ENCODE measurements at places on chromosomes 6 and 20.

DNA sequence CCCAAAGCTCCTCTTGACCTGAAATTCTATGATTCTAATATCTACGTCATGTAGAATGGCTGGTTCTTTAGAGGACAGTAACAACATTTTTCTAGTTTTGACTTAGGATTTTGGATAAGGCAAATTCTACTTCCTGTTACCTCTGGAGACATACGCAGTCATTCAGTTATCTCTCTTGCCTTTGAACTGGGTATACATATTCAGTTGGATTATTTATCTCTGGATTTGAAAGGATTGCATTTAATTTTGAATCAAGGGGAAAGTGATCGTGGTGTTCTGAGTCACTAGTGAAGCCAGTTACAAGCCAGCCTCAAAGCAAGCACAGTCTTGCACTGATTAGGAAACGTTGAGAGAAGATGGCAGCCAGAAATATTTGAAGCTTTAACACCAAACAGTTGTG lies 35.3 kb upstream of the BCAS1 start:
- DNase-seq, result no peak

GRCh38 chr6:570825-571224 lies 86.1 kb downstream of the HUS1B start:
- no peak for DNase-seq

GRCh38 chr6:122770835-122771601 lies 8.5 kb upstream of the FABP7 start:
- no peak for DNase-seq

GRCh38 chr6:15352845-15353244 lies 107.0 kb downstream of the JARID2 start:
- no peak for DNase-seq

DNA sequence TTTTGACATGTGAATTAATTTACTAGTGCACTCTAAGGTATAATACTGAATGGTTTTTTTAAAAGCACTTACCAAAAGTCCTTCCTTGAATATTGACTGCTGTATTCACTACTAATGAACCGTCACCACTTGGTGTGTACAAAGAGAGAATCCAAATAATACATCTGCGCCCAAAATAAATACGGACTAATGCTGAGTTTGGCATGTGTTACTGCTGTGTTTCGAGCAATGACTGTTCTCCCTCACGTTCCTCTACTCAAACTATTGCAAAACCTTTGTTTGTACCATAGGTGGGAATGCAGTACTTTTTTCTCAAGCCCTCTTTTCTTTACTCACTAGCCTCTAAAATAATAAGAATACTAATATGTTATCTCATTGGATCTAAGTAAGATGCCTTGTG lies 305.5 kb downstream of the QKI start:
- DNase-seq, result no peak

DNA sequence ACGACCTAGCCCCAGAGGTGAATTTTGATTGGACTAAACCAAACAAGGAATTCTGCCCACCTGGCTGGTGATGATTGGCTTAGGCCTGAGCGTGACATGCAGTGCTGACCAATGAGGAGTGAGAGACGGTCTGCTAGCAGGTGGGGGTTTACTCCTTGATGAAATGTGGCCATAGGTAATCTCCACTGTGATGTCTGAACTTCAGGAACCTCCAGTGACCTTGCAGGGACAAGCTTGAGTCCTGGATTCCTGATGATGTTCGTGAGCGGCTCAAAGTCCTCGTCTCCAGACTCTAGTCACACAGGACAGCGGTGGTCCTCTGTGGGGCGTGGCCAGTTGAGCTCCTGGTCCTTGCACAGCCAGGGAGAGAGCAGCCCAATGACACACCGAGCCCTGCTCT lies 8.4 kb downstream of the VSX1 start:
- no peak for DNase-seq

GRCh38 chr6:127279815-127280214 lies 13.2 kb downstream of the RNF146 start:
- DNase-seq, result no peak

- DNase-seq, result no peak
Measured at GRCh38 chr20:52652271-52652670, 319.9 kb upstream of the TSHZ2 start.

- no peak for DNase-seq
Measured at GRCh38 chr6:21321076-21321475, 272.5 kb upstream of the SOX4 start.

GRCh38 chr6:32194825-32195651 lies 2.6 kb upstream of the GPSM3 start:
- DNase-seq, result no peak

DNA sequence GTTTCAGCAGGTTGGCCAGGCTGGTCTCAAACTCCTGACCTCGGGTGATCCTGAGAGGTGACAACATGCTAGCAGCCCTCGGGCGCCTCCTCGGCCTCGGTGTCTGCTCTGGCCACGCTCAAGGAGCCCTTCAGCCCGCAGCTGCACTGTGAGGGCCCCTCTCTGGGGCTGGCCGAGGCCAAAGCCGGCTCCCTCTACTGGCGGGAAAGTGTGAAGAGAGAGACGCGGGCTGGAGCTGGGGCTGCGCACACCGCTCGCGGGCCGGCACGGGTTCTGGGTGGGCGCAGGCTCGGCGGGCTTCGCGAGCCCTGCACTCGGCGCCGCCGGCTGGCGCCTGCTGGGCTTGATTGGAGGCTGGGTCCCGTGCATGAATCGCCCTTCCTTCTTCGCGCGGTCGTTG lies 80.8 kb upstream of the RBM24 start:
- peak; percentile 72 for DNase-seq

DNA sequence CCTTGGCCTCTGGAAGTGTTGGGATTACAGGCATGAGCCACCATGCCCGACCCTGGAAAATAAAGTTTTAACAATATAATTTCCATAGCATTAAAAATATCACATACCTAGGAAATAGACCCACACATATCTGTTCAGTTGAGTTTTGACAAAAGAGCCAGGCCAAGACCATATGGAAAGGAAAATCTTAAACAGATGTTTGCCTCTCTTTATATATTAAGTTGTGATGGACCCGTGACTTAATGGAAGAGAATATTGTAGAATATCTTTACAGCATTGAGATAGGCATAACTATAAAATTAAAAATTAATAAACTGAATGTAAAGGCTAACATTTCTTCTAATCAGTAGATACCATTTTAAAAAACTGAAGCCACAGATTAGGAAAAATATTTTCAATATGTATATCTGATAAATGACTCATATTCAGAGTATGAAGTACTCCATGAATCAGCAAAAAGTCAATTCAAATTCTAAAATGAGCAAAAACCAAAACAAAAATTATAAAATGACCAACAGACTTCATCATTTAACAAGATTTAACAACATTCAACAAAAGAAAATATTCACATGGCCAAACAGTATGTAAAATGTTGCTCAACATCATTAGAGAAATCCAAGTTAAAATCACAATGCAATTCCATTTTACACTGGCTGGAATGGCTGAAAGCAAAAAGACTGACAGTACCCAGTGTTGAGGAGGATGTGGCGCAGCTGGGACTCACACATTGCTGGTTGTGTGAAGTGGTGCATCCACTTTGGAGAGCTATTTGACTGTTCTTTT lies 43.3 kb downstream of the GTF2H5 start:
- DNase-seq, result no peak

DNA sequence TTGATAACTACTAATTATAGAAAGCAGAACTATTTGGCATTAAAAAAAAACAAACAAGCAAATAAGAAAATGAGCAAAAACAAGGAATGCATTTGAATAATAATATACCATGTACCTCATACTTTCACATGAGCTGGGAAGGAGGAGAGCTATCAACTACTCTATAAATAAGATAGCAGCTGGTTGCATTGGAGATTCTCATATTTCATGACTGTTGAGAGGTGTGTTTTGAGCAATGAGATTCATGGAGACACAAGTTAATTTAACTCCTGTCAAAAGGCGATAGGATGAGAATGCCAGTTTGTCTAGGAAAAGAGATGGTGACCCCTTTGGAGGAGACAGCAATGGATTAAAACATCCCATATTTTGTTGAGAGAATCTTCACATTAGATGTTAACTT lies 348.8 kb upstream of the SPTLC3 start:
- no peak for DNase-seq

GRCh38 chr20:41268917-41269652 lies 48.4 kb downstream of the ZHX3 start:
- DNase-seq, result no peak

DNA sequence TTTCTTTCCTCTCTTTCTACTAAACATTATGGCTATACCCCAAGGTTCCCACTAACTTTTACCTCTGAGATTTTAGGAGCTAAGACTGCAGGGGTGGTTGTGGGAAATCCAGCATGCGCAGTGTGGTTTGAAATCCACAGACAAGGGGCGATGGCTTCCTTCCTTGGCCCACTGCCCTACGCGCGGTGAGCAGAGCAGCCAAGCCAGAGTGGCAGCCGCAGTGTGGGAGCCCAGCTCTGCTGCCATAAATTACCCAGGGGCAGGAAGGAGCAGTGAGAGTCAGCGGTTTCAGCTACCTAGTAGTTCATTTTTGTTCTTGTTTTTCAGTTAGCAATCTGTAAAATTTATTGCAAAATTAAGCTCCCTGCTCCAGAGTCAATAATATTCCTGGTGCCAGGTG lies 101.4 kb downstream of the BMP2 start:
- DNase-seq, result no peak

GRCh38 chr6:104597541-104598050 lies 262.1 kb downstream of the HACE1 start:
- peak; percentile 15 for DNase-seq

DNA sequence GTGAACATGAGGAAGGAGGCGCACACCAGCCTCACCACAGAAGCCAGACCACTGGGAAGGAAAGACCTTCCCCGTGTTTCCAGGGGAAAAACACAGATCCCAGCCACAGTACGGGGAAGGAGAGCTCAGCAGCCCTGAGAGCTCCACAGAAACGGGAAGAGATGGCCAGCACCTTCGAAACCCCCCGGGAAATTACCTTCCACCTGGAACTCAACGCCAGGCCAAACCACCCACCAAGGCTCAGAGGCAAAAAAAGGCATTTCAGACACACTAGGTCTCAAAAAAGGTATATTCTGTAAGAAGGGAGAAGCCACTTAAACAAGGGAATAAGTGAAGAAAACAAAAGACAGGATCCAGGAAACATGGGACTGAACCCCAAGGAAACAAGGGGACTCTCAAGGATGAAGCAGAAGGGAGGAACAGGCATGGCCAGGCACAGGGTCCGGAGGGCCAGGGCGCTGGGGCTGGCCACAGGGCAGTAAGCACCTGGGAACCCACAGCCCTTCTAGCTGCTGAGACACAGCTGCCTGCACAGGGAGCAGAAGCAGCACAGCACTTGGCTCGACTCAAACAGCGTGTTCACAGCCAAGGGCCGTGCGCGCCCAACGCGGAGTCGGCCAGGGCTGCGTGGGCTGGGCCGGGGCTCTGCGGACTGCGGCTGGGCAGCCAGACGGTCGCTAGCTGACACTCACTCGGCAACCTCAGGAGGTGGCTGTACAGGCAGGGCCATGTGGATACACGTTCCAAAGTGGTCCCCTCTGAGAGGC lies 44.6 kb downstream of the TAF4 start:
- DNase-seq, result no peak

- no peak for DNase-seq
Measured at GRCh38 chr6:138234363-138234762, 16.1 kb upstream of the PBOV1 start.

- no peak for DNase-seq
Measured at GRCh38 chr6:115270953-115271352, 789.7 kb downstream of the FRK start.

DNA sequence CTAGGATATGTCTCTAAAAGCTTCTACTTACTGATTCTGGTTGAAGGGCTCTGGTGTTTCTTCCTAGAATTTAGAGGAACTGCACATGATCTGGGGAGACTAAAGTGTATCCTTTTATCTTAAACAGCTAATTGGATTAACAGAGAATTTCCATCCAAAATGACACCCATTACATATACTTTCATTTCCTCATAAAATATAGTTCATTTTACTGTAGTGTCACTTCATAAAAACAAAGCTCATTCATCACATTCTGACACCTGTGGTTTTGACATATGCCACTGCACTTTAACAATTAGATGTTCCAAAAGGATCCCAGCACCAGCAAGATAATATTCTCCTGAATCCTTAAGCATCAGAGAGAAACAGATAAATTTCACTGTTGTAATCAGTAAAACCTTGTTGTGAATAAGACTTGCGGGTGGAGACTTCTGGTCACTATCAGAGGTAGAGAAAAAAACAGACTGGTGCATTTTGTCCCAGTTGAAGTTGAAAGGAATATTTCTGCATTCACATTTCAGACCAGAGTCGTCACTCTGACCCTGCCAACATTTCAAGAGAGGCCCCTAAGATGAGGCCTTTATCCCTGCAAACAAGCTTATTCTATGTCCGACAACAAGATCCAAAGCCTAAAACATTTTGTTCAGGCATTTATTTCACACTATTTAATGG lies 175.3 kb upstream of the BMP5 start:
- no peak for DNase-seq

DNA sequence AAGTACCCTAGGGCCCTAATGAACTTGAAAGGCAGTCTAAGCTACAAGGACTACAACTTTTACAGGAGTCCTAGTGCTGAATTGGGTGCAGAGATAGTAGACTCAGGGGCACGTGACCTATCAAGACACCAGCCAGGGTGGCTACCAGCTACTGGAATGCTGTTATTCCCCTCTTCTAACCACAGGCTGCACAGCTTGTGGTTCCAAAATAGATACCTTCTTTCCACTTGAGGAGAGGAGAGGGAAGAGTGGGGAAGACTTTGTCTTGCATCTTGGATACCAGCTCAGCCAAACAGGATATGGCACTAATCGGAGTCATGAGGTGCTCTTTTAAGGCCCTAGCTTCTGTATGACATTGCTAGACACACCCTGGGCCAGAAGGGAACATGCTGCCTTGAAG lies 60.0 kb upstream of the MTRF1L start:
- no peak for DNase-seq

DNA sequence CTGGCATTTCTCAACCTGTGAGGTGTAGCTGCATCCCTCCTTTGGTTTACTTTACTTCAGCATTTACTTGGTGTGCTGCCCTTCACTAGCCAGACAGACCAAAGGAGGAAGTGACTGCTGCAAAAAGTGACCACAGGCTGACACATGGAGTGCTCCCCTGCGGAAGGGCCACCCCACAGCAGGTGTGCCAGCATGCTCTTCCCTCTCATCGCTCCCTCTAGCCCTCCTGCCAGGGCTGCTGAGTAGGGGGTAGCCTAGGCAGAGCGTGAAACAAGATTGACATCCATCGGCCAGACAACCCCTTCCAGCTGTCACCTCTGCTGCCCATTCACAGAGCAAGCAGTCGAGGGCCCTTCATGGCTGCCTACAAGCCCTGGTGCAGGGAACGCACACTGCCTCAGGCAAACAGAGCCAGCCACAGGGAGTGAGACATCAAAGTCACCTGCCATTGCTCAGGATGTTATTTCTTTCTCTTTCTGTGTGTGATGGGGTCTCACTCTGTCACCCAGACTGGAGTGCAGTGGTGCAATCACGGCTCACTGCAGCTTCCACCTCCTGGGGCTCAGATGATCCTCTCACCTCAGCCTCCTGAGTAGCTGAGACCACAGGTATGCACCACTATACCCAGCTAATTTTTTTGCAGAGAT lies 102.0 kb upstream of the RPS6KA2 start:
- no peak for DNase-seq
